Heart right ventricle (tissue), 16 donors: ENCODE measurements at places on chromosomes 12 and 14.

DNA sequence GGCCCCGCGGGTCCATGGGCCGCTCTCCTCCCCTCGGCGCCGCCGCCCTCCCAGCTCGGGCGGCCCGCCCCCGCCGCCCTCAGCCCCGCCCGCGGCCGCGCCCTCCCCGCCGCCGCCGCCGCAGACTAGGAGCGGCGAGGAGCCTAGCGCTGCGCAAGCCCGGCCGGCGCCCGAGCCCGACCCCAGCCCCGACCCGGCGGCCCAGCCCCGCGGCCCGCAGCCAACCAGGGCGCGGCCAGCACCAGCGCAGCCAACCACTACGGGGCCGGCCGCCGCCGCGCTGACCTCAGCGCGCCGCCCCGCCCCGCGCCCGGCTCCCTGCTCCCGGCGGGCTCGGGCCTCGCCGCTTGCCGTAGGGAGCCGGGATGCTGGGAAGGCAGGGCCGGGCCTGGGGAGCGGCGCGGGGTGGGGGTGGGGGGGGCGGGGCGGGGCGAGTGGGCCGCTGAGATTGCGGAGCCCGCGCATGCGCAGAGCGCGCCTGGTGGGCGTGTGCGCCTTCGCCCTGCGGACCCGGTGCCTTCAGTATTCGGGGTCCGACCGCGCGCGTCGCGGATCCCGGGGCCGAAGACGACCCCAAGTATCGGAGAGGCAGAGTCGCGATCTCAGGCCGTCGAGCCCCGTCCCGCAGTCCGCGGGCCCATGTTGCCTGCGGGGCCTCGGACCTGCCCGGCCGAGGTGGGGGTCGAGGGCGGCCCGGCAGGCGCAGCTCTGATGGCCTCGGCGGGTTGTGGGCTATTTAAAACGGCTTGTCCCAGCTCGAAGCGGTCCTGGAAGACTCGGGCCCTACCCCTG, at the start of gene CDC42BPB:
Gene CDC42BPB (minus strand): TSS at position 178 of the 792 bp plus-strand sequence. CDS start 376 bp downstream, outside the sequence.
- no peaks in the 10 kb centered on the region for H3K27me3 ChIP-seq
- peak; percentile 91 for DNase-seq
- H3K4me3 ChIP-seq, result peak within 1 kb of the TSS; percentile 99
- H3K27ac ChIP-seq, result peak within 1 kb of the TSS; percentile 97

DNA sequence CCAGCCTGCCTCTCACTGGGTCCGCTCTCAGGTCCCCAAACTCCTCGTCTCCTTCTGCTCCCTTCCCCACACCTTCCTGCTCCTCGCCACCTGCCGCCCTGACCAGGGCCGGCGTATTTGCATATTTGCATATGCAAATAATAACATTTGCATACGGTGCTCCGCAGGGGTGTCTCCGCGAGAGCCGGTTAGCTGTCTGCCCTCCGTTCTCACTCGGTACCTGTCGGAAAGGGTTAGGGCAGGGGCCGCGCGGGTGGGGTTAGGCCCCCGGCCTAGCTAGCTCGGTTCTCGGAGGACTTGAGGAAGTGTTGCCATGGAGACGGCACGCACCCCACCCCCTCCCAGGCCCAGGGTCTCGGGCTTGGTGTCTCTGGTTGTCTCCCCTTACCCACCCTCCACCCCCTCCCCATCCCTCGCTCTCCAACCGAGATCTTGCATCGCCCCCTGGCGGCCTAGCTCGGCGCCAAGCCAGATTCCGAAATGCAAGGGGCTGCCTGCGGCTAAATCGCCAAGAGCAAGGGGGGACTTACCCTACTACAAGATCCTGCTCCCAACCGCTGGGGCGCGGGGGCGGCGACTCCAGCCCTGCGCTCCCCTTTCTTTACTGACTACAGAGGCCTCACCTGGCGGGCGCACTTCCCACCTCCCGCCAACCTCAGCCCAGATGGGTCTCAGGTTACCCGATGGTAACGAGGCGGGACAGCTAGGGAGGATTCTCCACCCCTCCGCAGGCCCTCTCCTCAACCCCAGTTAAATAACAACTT, 8.1 kb downstream of the STAC3 start:
- peaks cover 53% of the 10 kb centered on the region for H3K27me3 ChIP-seq
- DNase-seq, result peak; percentile 46
- H3K27ac ChIP-seq, result no peak overlapping the region
- H3K4me1 ChIP-seq, result peaks cover 58% of the 10 kb centered on the region

DNA sequence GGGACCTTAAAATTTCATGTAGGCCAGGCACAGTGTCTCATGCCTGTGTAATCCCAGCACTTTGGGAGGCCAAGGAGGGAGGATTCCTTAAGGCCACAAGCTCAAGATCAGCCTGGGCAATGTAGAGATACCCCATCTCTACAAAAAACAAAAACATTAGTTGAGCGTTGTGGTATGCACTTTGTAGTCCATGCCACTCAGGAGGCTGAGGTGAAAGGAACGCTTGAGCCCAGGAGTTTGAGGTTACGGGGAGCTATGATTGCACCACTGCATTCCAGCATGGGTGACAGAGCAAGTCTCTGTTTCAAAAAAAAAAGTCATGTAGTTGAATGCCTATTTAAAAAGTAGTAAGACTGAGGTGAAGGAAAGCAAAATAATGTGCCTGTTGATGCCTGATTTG, 83.5 kb downstream of the TTC6 start:
- H3K4me1 ChIP-seq, result no peaks in the 10 kb centered on the region
- no peak overlapping the region for H3K4me3 ChIP-seq
- no peaks in the 10 kb centered on the region for H3K27me3 ChIP-seq
- DNase-seq, result no peak
- H3K27ac ChIP-seq, result no peak overlapping the region
- H3K36me3 ChIP-seq, result no peaks in the 10 kb centered on the region

DNA sequence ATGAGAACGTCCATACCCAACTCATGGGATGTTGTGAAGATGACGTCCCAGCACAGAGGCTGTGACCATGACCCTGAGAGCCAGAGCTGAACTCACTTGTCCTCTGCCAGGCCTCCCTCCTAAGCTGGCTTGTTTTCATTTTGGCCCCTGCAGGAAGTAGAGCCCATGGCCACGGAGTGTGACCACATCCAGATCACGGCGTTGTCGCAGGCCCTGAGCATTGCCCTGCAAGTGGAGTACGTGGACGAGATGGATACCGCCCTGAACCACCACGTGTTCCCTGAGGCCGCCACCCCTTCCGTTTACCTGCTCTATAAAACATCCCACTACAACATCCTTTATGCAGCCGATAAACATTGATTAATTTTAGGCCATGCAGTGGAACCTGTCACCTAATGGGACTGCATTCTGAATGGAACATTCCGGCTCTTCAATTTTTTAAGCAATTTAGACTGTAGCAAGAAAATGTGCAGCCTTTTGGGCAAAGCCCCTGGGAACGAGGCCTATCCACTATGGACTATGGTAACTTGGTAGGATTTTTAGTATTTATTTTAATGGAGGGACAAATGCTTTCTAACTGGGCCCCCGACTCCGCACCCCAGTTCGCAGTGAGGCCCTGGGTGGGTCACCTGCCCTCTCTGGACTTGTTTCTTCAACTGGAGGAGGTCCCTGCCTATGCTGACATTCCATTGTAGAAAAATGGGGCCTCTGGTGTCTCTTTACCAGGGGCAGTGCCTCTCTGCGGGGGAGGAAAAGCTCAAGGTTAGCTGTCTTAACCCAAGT, 19.6 kb downstream of the OTUB2 start:
- H3K4me3 ChIP-seq, result no peak overlapping the region
- DNase-seq, result no peak
- H3K27ac ChIP-seq, result no peak overlapping the region
- H3K27me3 ChIP-seq, result no peaks in the 10 kb centered on the region

DNA sequence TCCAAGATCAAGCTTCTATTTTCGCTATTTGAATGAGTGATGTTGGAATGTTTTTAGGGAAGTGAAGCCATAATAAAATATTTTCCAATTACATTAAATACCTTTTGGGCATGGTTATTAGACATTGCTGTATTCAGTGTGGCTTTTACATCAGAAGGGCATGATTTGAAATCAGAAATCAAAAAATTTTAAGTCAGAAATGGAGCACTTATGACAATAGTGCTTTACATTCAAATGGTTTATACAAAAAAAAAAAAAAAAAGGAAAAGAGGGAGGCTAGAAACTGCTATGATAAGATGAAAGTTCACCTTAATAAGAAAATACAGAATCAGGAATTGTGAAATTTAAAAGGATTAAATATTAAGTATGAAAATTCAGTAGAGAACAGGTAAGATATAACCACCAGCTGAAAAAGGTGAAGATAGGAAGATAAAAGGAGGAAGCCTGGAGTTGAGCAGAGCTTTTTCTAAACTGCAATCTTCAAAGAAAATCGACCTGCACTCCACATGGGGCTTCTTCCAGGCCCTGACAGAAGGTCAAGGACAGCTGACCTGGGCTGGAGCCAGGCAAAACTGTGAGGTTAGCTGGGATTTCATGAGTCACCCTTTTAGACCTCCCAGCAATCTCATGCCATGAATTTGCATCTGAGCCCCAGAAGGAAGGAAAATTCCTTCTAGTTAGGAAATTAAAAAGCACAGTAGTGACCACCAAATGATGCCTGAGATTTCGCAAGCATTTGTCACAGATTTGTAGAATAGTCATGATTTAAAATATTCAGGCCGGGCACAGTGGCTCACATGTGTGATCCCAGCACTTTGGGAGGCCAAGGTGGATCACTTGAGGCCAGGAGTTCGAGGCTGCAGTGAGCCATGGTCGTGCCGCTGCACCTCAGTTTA, 23.4 kb upstream of the BMP4 start:
- peaks cover 7% of the 10 kb centered on the region for H3K4me1 ChIP-seq
- no peak overlapping the region for H3K27ac ChIP-seq
- no peaks in the 10 kb centered on the region for H3K36me3 ChIP-seq
- H3K27me3 ChIP-seq, result no peaks in the 10 kb centered on the region

DNA sequence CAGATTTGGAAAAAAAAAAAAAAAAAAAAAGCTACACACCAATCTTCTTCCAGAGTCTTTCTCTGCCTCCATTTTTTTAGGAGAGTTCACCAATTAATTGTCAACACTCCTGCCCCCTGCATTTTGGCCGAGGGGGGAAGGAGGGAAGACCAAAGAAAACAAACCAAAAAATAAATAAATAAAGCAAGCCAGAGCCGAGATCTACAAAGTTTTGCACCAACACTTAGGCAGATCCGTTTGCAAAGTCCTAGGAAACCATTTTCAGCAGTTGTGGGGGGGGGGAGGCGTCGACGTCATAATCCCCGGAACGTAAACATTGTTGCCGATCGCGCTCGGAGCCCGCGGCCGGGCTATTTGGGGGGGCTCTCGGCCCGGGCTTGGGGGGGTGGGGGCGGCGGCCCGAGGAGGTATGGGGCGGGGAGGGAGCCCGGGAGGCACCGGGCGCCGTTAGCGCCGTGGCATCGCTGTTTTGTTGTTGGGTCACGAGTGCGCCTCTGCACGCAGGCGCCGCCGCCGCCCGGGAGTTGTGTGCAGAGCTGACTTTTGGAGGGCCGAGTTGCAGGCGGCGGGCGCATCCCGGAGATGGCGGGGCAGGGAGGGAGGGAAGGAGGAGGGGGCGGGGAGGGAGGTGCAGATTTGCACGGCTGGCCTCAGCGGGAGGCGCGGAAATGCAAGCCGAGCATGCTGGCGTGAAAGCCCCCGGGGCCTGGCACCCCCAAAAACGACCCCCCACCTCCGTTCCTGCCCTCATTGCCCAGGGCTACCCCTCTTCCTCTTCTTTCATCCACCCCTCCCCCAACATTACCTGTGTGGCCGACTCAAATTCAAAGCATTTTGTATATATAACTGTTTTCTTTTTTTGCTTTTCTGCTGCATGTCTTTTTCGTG, 598 bp downstream of the KDM2B start:
- H3K36me3 ChIP-seq, result peaks cover 6% of the 10 kb centered on the region
- peak; percentile 77 for DNase-seq
- no peaks in the 10 kb centered on the region for H3K27me3 ChIP-seq
- H3K4me3 ChIP-seq, result peak overlapping the region; percentile 75
- H3K27ac ChIP-seq, result peak overlapping the region; percentile 82
- H3K4me1 ChIP-seq, result peaks cover 48% of the 10 kb centered on the region

DNA sequence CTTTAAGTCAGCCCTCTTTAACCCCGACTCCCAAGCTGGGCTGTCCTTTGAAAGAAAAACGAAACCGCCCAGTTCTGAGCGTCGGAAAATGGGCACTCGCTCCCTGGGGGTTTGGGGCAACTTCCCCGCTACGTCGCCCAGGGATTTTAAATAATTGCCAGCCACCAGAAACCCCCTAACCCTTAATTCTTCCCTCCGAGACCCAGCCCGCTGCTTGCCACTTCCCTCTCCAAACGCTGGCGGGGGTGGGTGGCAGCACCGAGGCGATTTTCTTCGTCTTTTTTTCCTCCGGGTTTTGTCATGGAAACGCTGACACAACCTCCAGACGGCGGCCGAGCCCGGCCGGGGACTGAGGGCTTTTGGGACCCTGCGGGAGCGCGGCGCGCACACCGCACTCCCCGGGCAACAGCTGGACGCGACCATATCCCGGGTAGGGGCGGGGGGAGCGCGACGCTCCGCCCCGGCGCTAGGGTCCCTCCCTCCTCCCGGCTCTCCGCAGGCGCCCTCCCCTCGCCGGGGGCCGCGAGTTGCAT, at the start of gene CHST11:
Gene CHST11 (plus strand): TSS at position 532 of the 533 bp plus-strand sequence.
- H3K4me3 ChIP-seq, result peak within 1 kb of the TSS; percentile 96
- H3K4me1 ChIP-seq, result peaks cover 34% of the 10 kb centered on the region
- peak; percentile 87 for DNase-seq
- no peaks in the 10 kb centered on the region for H3K27me3 ChIP-seq

GRCh38 chr12:118534003-118534402, 157.6 kb downstream of the SUDS3 start:
- peaks cover 22% of the 10 kb centered on the region for H3K4me1 ChIP-seq
- no peak overlapping the region for H3K27ac ChIP-seq
- no peak overlapping the region for H3K4me3 ChIP-seq
- no peaks in the 10 kb centered on the region for H3K36me3 ChIP-seq
- H3K27me3 ChIP-seq, result no peaks in the 10 kb centered on the region
- DNase-seq, result no peak

DNA sequence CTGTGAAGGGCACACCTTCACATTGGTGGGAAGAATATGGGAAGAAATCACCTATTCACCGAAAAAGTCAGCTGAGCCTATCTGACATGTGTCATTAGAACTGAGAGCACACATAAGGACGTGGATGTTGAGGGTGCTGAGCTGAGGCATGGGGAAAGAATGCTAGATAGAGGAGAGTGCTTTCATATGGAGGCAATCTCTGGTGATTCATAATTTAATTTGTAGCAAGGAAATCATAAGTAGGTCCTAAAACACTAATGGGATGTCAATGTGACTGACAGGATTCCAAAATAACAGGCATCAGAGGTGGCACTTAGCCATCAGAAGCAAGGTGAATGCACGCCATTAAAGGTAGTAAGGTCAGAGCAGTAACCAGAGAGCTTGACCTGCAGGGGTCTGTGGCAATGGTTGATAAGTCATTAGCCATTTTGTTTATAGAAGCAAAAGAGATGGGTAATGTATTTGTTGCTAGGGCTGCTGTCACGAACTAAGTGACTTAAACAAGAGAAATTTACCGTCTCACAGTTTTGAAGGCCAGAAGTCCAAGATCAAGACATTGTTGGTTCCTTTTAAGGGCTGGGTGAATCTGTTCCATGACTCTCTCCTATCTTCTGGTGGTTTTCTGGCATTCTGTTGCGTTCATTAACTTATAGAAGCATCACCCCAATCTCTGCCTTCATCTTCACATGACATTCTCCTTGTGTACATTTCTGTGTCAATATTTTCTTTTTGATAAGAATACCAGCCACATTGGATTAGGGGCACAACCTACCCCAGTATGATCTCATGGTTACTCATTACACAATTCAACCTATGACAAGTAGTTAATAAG, 69.3 kb downstream of the ANKS1B start:
- no peak overlapping the region for H3K27ac ChIP-seq
- no peak overlapping the region for H3K4me3 ChIP-seq
- DNase-seq, result no peak
- no peaks in the 10 kb centered on the region for H3K36me3 ChIP-seq
- no peaks in the 10 kb centered on the region for H3K4me1 ChIP-seq
- H3K27me3 ChIP-seq, result no peaks in the 10 kb centered on the region
